ENCODE measurements at places on chromosomes 12 and 14.
A peak's percentile ranks its signal among the peaks of the same experiment; 100 is the strongest.

- DNase-seq = no peak
Observed at GRCh38 chr14:63659726-63660125, 18.1 kb upstream of the WDR89 start.

- DNase-seq = no peak
Observed at GRCh38 chr14:76760331-76761135, 735 bp upstream of the VASH1 start.

- DNase-seq = no peak
Observed at GRCh38 chr12:61524851-61525250, 735.4 kb upstream of the USP15 start.

DNA sequence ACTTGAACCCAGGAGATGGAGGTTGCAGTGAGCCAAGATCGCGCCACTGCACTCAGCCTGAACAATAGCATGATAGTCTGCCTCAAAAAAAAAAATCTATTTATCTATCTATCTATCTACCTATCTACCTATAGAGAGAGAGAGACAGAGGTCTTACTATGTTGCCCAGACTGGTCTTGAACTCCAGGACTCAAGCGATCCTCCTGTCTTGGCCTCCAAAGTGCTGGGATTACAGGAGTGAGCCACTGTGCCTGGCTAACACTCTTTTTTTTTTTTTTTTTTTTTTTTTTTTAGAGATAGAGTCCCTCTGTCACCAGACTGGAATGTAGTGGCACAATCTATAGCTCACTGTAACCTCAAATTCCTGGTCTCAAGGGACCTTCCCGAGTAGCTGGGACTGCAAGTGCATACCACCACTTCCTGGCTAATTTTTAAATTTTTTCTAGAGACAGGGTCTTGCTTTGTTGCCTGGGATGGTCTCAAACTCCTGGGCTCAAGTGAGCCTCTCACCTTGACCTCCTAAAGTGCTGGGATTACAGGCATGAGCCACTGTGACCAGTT, 1.9 kb downstream of the FAM186A start:
- no peak for DNase-seq

DNA sequence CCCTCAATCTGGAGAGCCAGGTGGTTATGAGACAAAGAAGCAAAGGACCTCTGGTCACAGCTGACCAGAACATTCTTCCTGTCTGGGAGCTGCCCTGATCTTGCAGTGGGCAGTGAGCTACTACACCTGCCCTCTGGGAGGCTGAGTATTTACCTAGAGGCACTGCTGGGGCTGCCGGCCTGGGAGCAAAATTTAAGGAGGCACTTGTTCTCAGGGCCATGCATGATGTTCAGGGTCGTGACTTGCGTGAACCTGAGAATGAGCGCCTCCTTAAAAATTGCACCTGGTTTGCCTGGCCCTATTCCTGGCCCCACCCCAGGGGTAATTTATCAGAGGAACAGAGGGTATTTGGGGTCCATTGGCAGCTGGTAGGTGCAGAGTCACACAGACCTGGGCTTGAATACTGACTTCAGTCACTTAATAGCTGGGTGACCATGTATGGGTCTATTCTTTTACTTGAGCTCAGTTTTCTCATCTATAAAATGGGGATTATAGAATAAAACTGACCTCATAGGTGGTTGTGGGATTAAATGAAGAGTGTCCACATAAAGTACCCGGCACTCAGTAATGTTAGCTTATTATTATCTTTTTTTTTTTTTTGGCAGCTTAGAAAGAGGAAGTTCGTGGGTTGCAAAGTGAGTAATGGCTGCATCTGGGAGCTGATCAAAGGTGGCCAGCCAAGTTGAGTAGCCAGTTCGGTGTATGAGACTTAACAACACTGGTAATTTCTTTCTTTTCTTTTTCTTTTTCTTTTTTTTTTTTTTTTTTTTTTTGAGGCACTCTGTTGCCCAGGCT, 107.4 kb upstream of the MED13L start:
- peak; percentile 68 for DNase-seq

GRCh38 chr14:62133776-62134550, 371.7 kb downstream of the SNAPC1 start:
- DNase-seq = no peak

DNA sequence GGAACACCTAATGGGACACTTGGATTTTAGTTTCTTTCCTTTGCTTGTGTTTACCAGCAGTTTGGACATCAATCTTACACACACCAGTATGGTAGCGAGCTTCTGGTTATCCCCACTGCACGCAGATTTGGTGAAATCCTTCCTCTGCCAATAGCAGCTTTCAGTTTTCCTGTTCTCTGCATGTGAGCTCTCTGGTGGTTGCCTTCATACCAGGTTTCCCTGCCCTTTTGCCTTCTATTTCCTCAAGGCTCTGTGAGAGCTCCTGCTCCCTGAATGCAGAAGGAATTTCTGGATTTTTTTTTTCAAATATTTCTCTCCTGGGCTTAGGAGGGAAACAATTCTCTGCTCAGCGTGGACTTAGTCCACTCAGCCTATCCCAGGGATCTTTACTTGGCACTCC, 93.0 kb upstream of the CCDC91 start:
- no peak for DNase-seq

- DNase-seq = no peak
Observed at GRCh38 chr14:52551696-52552062, 626 bp downstream of the TXNDC16 start.
